CD8-positive, alpha-beta T cell (primary cell): ENCODE measurements at places on chromosomes 2 and 18. TPM values are rescaled to one million over a fixed set of nuclear protein-coding genes. Genes with fewer than 3 reads are reported as not detected.

DES gene
- total RNA-seq: not detected

DSG1 gene
- total RNA-seq: not detected

VIL1 gene
- total RNA-seq: 0.19 TPM

FBXO41 gene
- 22.1 TPM for total RNA-seq

RAB12 gene
- total RNA-seq: 20.2 TPM

REG1B gene
- not detected for total RNA-seq

B3GNT7 gene
- 3.4 TPM for total RNA-seq

CYS1 gene
- not detected for total RNA-seq

OSBPL6 gene
- total RNA-seq: 0.11 TPM

GULP1 gene
- not detected for total RNA-seq

ACADL gene
- not detected for total RNA-seq

RPRM gene
- total RNA-seq: 0.44 TPM

CROCC2 gene
- total RNA-seq: not detected

CFAP221 gene
- total RNA-seq: not detected

NAPG gene
- 35.8 TPM for total RNA-seq

NFATC1 gene
- total RNA-seq: 91.1 TPM

TPO gene
- total RNA-seq: not detected

CHRNA1 gene
- total RNA-seq: 0.27 TPM

ELOA2 gene
- total RNA-seq: not detected

GALM gene
- total RNA-seq: 4.7 TPM

BOLL gene
- not detected for total RNA-seq

POU3F3 gene
- total RNA-seq: not detected

ACTG2 gene
- total RNA-seq: not detected

RNF144A gene
- 28.8 TPM for total RNA-seq

RAB27B gene
- total RNA-seq: 1.2 TPM

EGR4 gene
- 0.22 TPM for total RNA-seq

DSG2 gene
- not detected for total RNA-seq

PDCL3 gene
- total RNA-seq: 33.5 TPM

TWIST2 gene
- total RNA-seq: not detected

CHRND gene
- not detected for total RNA-seq

SERPINB13 gene
- total RNA-seq: not detected

SAG gene
- total RNA-seq: 0.05 TPM
